Umbilical cord (tissue), 2 donors: ENCODE measurements at places on chromosomes 6 and 20.

DNA sequence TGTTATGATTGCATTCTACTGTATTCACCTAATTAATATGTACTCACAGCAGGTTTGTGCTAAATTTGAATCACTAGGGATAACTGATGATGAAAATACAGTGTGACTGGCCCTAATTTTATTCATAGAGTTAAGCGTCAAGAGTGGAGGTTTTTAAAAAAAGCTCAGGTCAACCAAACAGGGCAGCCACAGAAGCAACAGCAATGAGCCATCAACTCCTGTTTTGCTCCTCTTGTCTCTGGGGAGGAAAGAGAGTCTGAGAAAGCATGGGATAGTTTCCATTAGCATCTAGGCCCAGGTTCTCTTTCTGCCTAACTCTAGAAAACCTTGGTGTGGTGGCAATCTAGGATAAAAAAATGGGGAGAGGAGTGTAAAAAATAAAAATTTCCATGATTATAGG is 122.1 kb downstream of the OGFRL1 start:
- DNase-seq, result no peak

DNA sequence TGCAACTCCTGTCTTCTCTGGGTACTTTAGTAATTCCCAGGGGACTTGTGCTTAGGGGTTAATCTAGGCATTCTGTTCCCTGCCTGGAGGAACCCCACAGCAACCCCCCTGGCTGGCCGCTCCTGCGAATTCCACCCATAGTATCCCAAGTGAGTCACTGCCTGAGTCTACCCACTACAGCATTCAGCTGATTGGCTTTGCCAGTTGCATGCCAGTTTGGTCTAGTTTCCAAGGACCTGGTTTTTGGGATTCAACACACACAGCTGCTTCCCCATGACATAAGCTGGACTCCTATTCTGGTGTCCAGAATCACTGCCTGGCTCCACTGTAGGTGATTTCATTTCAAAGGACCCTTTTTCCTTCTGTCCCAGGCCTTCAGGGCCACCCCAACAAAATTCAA is 40.3 kb downstream of the PLCG1 start:
- peak; percentile 63 for DNase-seq

- no peak for DNase-seq
These were observed 767 bp upstream of the PAX1 start for GRCh38 chr20:21704408-21705385.

DNA sequence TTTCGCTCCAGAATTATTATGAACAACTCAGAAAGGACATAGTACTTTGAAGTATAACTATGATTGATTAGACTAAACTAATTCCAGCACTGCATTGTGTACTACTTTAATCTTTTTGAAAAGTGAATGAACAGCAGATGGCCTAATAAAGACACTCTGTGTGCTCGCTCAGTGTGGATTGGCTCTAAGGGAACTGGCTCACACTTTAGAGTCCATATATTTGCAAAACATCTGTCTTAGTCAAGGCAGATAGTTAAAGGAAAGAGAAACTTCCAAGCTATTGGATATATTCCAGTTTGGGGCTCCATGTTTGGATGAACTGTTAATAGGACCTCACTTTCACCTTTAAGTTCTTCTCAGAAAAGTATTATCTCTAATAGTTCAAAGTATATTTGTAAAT is 218.9 kb downstream of the EYA4 start:
- no peak for DNase-seq

- DNase-seq, result no peak
These were observed 53.1 kb downstream of the SLC35D3 start for GRCh38 chr6:136975089-136975715.

DNA sequence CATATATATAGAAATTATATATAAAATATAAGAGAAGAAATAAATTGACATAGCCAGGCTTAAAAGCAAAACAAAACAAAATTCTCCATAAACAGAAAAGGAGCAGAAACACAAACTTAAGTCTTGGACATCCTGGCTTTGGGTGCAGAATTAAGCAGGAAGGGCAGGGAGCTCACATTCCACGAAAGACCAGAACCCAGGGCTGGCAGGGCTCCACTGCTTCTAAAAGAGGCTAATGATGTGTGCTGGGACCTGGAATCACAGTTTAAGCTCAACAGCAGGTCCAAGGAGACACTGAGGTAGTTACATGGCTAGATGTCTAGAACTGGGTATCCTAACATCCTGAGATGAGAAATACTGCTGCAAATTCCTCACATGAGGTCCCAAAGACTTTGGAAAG is 210.3 kb downstream of the WDR27 start:
- peak; percentile 50 for DNase-seq

- no peak for DNase-seq
These were observed 47.1 kb upstream of the TMX4 start for GRCh38 chr20:8066662-8067061.

DNA sequence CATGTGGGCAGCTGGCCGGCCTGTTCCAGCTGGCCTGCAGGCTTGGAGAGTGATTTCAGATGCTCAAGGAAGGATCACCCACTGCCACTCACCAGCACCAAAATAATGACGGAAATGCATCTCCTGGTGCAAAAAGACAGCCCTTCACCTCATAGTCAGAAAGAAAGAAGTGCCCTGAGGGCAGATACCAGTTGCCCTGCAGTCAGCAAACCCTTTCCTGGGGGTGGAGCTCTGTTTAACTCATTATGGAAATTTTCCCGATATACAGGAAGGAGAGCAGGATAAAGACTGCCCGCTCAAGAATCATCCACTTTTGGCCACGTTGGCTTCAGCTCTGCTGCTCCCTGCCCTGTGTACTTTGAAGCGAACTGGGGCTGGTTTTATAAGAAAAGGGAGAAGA is 127.9 kb downstream of the GRM4 start:
- no peak for DNase-seq

DNA sequence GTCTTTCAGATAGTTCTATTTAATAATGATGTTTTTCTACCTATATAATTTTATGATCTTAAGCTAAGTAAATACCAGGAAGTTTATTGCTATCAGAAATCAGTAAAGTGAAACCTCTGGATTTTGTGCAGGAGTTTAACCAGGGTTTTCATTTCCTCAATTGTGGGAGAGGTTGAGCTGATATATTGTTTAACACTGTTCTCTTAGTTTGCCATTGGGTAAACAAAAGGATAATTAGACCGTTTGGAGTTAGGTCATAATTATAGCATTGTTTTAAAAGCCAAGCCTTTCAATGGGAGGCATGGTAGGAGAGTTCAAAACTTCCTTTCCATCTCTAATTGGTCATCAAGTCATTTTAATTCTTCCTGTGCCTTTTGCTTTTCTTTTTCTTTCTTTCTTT is 58.7 kb downstream of the STXBP5 start:
- DNase-seq, result no peak

DNA sequence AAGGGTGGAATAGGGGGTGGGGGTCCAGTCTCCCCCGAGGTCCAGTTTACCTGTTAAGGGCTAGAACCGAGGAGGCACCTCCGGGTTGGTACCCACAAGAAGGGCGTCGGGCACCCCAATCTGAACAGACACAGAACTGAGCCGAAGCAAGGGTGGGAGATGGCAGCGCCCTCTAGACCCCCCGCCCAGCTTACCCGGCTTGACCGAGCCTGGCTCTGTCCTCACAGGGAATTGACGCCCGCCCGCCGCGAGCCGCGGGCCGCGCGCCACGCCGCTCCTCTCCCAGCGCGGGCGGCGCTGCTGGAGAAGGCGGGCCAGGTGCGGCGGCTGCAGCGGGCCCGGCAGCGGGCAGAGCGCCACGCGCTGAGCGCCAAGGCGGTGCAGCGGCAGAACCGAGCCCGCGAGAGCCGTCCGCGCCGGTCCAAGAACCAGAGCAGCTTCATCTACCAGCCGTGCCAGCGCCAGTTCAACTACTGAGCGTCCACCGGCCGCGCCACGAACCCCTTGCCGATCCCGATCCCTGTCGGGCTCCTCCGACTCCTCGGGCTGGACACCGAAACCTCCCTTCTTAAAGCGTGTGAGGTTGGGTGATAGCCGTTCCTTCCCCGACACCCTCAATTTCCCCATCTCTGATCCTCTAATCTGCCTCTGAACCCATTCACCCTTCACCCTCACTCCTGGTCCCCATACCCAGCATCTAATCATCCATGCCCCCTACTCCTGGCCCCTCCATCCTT is 5.9 kb downstream of the TP53INP2 start:
- DNase-seq, result no peak

GRCh38 chr6:151209071-151209831 is 30.5 kb upstream of the AKAP12 start:
- DNase-seq, result peak; percentile 73

DNA sequence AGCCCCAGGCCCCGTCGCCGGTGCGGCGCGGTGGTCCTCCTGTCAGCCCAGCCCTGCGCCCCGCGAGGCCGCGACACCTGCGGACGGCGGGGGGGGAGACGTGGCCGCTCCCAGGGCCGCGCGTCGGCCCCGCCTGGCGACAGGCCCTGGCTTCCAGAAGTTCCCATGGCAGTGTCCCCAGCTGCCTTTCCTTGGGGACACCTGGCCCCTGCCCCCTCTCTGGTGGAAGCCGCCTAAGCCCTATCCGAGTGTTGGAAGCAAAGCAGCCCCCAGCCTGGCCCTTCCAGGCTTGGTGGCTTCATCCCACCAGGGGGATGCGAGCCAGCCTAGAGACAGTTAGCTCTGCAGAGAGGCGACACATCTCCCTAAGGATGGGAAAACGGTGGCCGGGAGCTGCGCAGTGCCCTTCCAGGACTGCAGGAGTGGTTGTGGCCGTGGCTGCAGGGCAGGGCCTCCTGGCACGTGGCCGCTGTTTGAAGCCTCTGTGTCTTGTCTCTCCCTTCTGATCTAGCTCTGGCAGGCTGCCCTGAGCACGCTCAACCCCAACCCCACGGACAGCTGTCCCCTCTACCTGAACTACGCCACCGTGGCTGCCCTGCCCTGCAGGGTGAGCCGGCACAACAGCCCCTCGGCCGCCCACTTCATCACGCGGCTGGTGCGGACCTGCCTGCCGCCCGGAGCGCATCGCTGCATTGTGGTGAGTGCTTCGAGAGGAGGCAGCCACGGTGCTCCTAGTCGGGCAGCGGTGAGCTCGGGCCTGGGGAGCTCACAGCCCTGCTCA is 816 bp downstream of the NPEPL1 start:
- peak; percentile 17 for DNase-seq

- DNase-seq, result no peak
These were observed 13.9 kb upstream of the KLHL31 start for GRCh38 chr6:53679446-53679933.

- DNase-seq, result no peak
These were observed 134.0 kb upstream of the ARMC2 start for GRCh38 chr6:108714101-108714765.

DNA sequence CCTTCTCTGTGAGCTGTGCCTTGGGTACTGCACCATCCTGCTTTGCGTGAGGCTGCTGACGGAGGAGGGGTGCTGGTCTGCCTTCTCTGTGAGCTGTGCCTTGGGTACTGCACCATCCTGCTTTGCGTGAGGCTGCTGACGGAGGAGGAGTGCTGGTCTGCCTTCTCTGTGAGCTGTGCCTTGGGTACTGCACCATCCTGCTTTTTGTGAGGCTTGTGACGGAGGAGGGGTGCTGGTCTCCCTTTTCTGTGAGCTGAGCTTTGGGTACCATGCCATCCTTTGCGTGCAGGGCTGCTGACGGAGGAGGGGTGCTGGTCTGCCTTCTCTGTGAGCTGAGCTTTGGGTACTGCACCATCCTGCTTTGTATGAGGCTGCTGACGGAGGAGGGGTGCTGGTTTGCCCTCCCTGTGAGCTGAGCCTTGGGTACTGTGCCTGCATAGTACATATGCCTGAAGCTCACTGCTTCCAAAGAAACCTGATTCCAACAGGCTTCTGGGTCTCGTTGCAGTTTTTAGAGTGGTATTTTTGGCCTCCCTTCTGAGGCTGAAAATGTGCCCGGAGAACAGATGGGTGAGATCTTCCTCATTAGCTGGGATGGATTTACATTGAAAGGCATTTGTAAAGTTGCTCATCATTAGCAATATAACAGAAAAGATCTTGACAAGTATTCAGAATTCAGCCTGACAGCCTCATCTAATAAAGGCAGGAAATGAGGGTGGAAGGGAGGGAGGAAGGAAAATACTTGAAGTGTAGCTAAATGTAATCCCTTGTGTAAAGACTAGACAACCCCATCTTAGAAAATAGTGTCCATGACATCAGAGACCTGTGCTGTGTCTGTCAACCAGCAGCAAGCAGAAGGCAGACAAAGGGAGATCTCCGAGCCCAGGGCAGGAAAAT is 46.8 kb upstream of the UNC93A start:
- DNase-seq, result no peak

DNA sequence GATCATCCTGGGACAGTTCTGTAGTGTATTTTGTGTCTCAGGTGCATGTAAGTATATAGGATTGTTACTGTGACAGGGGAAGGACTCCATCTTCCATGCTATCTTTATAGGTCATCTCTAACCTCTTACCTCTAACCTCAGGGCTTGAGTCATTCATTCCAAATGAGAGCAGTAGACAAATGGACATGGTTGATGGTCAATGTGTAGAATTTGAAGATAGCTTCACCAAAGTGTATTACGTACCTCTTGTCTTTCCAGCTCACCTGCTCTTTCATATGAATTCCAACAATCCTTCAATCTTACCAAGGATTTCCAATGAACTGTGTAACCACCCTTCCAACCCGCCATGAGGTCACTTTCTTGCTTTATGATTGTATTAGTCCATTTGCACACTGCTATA is 8.7 kb upstream of the ADGRG6 start:
- no peak for DNase-seq

DNA sequence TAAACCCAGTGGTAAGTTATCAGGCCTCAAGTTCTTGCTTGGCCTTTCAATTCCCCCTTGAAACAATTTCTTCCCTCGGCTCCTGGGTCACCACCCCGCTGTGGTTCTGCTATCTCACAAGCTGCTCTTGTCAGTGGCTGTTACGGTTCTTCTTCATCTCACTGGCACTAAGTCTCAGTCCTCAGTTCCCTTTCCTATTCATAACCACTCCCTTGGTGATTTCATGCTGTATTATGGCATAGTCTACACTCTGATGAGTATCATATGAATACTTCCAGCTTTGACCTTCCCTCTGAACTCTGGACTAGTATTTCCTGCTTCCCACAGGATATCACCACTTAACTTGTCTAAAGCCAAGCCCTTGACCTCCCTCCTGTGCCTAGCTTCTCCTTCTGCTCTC is 7.9 kb downstream of the TAAR1 start:
- DNase-seq, result no peak

GRCh38 chr20:52103335-52103912 is 88.2 kb downstream of the ZFP64 start:
- DNase-seq, result peak; percentile 38

GRCh38 chr20:51803148-51803854 is 980 bp upstream of the SALL4 start:
- no peak for DNase-seq
